ENCODE measurements at places on chromosomes 6 and 20.

GRCh38 chr6:111263837-111264236 lies 176.5 kb downstream of the SLC16A10 start:
- DNase-seq = no peak

DNA sequence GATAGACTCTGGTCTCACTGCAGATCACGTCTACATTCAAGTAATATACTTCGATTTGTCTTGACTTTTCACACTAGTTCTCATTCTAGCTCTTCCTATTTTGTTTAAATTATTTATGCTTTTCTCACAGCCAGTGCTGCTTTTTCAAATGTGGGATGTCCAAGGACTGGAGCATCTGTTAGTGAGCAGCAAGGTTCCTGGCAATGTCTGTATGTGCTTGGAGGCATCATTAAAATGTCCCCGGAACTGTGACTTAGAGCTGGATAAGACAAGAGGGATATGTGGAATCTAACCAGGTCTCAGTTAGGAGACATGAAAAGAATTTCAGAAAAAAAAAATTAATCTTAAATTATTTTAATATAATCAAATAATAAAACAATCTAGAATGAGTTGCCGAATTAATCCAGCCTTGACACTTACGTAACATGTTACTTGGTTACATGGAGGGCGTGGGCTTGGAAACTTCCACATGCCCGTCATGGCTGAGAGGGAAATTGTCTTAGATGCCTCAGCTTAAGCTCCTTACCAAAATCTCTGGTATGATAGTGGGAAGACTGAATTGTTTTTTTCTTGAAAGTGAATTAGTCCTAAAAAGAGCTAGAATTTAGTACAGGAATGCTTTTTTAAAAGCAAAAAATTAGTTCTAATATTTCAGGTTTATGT lies 21.4 kb upstream of the CARMIL1 start:
- no peak for DNase-seq

- DNase-seq = no peak
Measured at GRCh38 chr6:5869261-5869660, 137.5 kb downstream of the NRN1 start.

GRCh38 chr6:20454204-20454824 lies 52.6 kb downstream of the E2F3 start:
- DNase-seq = no peak

- no peak for DNase-seq
Measured at GRCh38 chr6:165052561-165053480, 256.6 kb downstream of the C6orf118 start.

DNA sequence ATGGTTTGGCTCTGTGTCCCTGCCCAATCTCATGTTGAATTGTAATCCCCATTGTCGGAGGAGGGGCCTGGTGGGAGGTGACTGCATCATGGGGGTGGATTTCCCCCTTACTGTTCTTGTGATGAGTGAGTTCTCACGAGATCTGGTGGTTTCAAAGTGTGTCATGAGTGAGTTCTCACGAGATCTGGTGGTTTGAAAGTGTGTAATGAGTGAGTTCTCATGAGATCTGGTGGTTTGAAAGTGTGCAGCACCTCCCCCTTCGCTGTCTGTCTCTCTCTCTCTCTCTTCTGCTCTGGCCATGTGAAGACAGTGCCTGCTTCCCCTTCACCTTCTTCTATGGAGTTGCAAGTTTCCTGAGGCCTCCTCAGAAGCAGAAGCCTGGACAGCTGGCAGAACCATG lies 87.6 kb downstream of the MYLK4 start:
- DNase-seq = no peak

DNA sequence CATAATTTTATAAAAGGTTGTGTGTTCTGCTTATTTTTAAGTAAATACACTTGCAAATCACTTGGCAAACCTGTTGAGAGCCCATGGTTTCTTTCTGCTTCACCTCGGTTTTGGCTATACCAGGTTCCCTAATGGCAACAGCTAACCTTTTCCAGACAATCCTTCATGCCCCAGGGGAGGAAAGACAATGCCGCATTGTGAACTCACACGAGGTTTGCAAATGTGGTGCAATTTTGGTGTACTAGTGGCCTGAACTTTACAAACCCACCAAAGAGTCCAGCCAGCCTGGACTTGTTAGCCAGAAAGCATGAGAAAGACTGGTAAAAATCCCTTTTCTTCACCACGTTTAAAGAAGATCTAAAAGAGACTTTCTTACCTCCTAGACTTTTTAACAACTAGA lies 84.8 kb upstream of the SOX4 start:
- DNase-seq = no peak

DNA sequence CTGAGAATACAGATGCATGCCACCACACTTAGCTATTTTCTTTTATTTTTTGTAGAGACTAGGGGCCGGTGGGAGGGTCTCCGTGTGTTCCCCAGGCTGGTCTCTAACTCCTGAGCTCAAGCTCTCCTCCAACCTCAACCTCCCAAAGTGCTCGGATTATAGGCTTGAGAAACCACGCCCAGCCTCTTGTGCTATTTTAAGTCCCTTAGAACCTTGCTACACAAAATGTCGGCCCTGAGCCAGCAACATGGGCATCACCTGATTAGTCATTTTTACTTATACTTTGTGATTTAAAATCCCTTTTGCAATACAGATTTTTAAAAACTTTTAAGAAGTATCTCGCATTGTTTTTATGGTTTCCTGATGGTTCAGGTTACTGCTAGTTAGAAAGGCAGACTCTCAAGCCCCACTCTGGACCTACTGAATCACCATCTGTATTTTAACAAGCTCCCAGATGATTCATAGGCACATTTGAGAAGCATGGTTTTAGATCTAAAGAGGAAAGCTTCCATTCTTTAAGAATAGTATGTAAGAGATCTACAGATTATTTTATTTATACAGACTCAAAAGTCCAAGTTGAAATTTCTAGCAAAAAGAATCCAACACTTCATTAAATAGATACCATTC lies 186.3 kb downstream of the PTPRT start:
- DNase-seq = no peak

GRCh38 chr20:56579301-56579710 lies 46.3 kb downstream of the FAM209B start:
- no peak for DNase-seq

- no peak for DNase-seq
Measured at GRCh38 chr6:33662318-33662717, 41.2 kb downstream of the ITPR3 start.

- no peak for DNase-seq
Measured at GRCh38 chr20:58777657-58778056, 73.0 kb downstream of the GNAS-AS1 start.

- no peak for DNase-seq
Measured at GRCh38 chr20:50305636-50306477, 115.2 kb downstream of the CEBPB start.

- DNase-seq = no peak
Measured at GRCh38 chr6:166411271-166411670, 28.5 kb upstream of the MPC1 start.

GRCh38 chr6:157867981-157868380 lies 44.9 kb downstream of the SNX9 start:
- DNase-seq = no peak

DNA sequence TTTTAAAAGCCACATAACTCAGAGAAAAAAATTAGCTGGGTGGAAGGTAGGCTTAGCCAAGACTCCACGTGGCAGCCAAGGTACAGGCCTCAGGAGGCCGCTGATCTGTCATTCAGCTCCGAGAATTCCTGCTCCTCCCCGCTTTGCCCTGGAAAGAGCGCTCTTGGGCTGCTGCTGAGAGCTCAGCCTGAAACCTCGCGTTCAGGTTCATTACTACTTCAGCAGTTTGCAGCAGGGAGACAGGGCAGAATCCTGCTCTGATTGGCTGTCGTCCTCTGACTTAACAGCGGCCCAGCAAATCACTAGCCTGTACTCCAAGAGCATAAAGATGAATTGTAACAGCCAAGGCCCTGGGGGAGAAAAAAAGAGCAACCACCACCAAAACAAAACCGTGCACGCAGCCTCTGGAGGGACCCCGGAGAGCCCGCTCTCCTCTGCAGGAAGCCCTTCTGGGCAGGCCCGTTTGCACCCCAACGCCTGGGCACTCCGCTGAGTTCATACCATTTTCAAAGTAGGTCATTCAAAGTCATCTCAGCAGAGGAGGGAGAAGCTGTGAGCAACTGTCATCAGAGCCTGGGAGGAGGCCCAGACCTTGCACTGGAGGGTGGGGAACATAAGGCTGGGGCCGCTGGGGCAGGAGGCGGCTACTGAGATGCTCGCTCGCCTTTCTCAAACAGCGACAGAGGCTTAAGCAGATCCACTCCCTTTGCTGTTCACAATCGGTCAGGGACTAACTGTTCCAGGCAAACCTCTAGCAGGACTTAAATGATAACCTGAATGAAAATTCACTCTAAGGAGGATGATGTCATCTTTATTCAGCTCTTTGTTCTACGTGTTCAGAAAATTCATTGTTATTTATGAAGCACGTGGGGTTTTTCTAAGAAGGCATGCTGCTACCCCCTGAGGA lies 42.3 kb upstream of the ATXN1 start:
- no peak for DNase-seq

DNA sequence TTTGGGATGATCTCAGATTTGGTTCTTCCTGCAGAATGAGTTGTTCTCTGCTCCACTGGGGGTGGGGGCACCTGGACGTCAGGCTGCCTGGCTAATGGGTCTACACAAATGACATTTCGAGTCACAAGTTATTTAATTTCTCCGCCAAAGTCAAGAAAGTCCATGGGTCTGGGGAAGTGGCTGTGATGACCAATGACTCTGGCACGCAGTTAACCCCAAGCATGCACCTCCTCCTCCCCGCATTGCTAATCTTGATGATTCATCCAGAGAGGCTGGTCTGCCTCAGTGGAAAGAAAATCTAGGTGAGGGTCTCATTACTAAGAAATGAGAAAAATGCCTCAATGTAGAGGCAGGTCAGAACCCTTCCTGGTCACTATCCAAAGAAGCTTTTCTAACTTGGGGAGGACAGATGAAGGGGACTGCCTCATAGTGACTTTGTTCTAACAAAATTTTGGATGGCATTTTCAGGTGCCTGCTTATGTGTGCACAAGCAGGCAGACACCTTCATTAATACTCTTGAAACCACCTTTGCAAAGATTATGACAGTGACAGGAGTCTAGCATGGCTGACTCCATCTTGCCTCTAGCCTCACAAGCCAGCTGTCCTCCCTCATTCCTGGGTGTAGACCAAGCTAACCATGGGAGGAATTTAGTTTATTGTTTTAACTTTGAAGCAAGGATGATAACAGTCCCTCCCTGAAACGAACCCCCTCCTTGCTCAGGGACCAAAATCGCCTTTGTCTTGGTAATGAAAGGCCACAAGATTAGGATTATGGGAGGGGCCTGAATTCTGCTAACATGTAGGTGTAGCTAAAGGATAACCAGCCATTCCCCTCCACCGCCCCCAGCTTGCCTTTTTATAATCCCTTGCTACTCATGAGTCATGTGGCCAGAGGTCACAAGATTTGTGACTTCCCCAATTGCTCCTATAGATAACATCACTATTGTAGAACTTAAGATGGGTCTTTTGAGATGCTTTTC lies 98.6 kb upstream of the MRPS10 start:
- peak; percentile 57 for DNase-seq

GRCh38 chr20:24337069-24337468 lies 132.4 kb upstream of the SYNDIG1 start:
- DNase-seq = no peak

- DNase-seq = no peak
Measured at GRCh38 chr6:49384904-49385303, 78.1 kb downstream of the MMUT start.

- no peak for DNase-seq
Measured at GRCh38 chr20:23286346-23286745, 64.2 kb upstream of the NXT1 start.

GRCh38 chr6:11407414-11407813 lies 130.1 kb upstream of the TMEM170B start:
- DNase-seq = no peak

DNA sequence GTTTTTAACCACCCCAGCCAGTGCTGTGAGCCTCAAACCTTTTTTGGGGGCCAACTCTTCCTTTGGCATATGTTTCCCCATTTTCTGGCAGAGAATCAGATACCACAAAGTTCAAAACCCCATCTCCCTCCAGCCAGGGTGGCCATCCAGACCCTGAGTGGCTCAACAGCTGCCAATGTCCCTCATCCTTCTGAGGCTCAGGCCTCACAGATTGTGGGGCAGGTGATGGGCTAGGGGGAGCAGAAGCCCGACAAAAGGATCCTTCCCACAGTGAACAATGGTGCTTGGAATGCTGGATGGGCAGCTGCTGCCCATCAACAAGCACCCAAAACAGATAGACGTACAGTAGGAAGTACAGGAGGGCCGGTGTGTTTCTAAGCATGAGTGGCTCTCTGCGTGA lies 42.6 kb upstream of the IL17A start:
- DNase-seq = no peak

DNA sequence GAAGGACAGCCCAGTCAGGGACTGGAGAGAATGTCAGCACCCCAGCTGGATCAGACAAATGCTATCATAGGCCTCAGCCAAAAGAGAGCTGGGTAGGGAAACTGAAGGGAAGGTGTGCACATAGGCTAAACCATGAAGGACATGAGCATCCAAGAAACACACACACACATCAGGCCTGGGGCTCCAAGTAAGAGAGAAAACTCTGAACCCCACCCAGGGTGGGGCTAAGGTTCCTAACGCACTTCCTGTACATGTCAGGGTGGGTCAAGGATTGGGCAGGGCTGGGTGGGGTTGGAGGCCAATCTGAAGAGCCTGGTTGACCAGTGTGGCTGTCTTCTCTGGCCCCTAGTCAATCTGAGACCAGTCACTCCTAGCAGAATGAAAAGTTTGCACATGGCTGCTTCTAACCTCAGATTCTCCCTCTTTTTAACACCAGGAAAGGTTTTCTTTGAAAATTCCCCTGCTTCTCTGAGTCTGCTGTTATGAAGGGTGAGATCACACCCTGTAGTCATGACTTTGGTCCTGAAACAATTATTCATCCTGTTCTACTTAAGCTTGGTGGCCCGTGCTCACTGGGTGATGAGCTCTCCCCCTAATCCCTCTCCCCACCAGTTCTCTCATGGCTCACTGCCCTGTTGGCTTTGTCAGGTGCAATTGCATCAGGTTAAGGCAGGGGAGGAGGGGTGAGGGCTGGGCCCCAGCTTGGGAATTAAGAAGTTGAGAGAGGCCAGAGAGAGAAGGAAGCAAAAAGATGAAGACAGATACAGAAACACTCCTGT lies 88.4 kb downstream of the MAFB start:
- DNase-seq = no peak

GRCh38 chr6:128979071-128979470 lies 96.1 kb downstream of the LAMA2 start:
- DNase-seq = no peak

- no peak for DNase-seq
Measured at GRCh38 chr20:25239387-25240370, 8.2 kb upstream of the PYGB start.

Data from CD4-positive, alpha-beta T cell treated with Interleukin-15 for 1 hour (primary cell).